ENCODE measurements at places on chromosomes 5 and 9. TPM values are rescaled to one million over a fixed set of nuclear protein-coding genes. Genes with fewer than 3 reads are reported as not detected.

- no peak for DNase-seq
- H3K4me3 ChIP-seq = no peak overlapping the region
- H3K27ac ChIP-seq = no peak overlapping the region
- peaks cover 7% of the 10 kb centered on the region for H3K4me1 ChIP-seq
Observed at GRCh38 chr9:92395617-92396016, 8.8 kb downstream of the OGN start.

DNA sequence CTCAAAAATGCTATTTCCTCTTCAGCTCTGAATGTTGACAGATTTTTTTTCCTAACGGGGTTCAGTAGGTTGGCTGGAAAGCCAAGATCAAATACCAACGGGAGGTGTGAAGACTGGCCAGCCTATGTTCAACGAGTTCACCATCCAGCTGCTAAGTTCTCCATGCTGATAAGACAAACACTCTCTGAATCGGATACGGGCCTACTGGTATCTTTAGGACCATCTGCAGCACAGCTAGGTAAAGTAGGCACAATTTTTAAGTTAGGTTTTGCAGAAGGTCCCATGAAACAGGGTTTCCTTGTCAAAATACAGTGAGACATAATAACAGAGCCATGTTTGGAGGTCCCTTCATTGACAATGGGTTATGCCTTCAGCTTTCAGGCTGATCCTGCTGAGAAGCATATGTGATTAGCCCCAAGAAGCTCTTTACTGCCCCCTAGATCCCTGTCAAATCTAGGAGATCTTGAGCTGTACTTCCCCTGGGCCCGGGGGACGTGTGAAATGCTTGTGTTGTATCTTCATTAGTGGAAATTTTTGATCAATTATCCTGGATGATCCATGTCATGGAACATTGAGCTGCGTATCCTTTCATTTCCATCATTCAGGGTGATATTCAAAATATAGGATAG, 60.6 kb downstream of the PGM5 start:
- H3K27ac ChIP-seq = no peak overlapping the region
- H3K4me3 ChIP-seq = no peak overlapping the region
- DNase-seq = no peak

- peak overlapping the region; percentile 74 for H3K27ac ChIP-seq
- no peaks in the 10 kb centered on the region for H3K36me3 ChIP-seq
- peak; percentile 49 for DNase-seq
- no peak overlapping the region for H3K4me3 ChIP-seq
- no peaks in the 10 kb centered on the region for H3K27me3 ChIP-seq
Observed at GRCh38 chr5:143063175-143063970, 293.2 kb downstream of the ARHGAP26 start.

DNA sequence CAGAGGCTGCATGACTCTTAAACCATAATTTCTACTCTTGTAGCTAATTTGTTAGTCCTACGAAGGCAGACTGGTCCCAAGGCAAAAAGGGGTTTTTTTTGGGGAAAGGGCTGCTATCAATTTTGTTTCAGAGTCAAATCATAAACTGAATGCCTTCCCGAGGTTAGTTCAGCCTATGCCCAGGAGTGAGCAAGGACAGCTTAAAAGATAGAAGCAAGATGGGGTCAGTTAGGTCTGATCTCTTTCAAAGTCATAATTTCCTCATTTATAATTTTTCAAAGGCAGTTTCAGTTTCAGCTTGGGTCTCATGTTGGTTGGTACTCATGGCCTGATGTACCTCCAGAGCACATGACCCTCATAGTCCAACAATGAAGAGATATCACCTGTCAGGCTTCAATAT, 7.9 kb upstream of the RXFP3 start:
- no peak overlapping the region for H3K4me3 ChIP-seq
- no peaks in the 10 kb centered on the region for H3K27me3 ChIP-seq
- H3K4me1 ChIP-seq = no peaks in the 10 kb centered on the region
- H3K36me3 ChIP-seq = no peaks in the 10 kb centered on the region
- no peak for DNase-seq
- no peak overlapping the region for H3K27ac ChIP-seq

DNA sequence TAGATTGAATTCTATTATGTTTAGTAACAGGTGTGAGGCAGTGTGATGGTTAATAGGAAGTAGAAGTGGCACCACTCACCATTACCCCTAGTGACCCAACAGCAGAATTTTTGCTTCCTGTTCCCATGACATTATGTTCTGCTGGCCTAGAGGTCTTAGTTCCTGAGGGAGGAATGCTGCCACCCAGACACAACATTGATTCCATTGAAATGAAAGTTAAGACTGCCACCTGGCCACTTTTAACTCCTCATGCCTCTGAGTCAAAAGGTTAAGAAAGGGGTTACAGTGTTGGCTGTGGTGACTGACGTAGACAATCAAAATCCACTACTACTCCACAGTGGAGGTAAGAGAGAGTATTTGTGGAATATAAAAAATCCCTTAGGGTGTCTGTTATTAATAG, 218.9 kb upstream of the NMUR2 start:
- H3K4me3 ChIP-seq = no peak overlapping the region
- no peak overlapping the region for H3K27ac ChIP-seq

GRCh38 chr9:91908746-91909145, 41.3 kb downstream of the ROR2 start:
- H3K27ac ChIP-seq = no peak overlapping the region
- no peak for DNase-seq
- no peaks in the 10 kb centered on the region for H3K27me3 ChIP-seq
- no peak overlapping the region for H3K4me3 ChIP-seq
- peaks cover 2% of the 10 kb centered on the region for H3K4me1 ChIP-seq
- no peaks in the 10 kb centered on the region for H3K36me3 ChIP-seq

GRCh38 chr5:138230981-138231589, 18.0 kb upstream of the CDC23 start:
- H3K27me3 ChIP-seq = no peaks in the 10 kb centered on the region
- H3K27ac ChIP-seq = no peak overlapping the region
- H3K36me3 ChIP-seq = no peaks in the 10 kb centered on the region
- H3K4me3 ChIP-seq = no peak overlapping the region
- DNase-seq = peak; percentile 20

DNA sequence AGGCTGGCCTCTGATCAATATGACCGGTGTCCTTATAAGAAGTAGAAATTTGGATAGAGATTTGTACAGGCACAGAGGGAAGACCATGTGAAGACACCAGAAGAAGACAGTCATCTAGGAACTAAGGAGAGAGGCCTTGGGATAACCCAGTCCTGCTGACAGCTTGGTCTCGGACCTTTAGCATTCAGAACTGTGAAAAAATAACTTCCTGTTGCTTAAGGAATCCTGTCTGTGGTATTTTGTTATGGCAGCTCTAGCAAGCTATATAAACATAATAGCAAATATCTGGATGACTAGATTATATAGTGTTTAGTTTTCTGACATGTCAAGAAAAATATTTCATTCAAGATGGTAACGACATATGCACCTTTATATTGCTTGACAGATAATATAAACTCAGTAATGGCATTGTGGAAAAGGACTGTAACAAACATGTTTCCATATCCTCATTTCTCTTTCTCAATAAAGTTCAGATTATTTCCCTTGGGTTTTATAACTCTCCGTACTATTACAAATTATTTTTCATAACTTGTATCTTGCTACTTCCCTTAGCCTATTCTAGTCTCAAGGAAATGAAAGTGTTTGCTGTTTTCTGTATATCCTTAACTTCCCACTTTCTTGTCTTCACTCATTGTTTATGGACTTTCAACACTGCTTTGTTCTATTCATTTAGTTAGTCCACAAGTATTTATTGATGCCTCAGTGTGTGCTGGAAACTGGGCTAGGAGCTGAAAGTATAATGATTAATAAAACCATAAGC, 62.4 kb downstream of the KIAA1958 start:
- DNase-seq = no peak
- peaks cover 94% of the 10 kb centered on the region for H3K4me1 ChIP-seq
- H3K4me3 ChIP-seq = no peak overlapping the region
- H3K27ac ChIP-seq = peak overlapping the region; percentile 56
- H3K36me3 ChIP-seq = no peaks in the 10 kb centered on the region

GRCh38 chr5:334903-335739, 13.6 kb downstream of the AHRR start:
- DNase-seq = no peak
- no peak overlapping the region for H3K27ac ChIP-seq
- H3K36me3 ChIP-seq = no peaks in the 10 kb centered on the region
- H3K4me1 ChIP-seq = no peaks in the 10 kb centered on the region
- H3K4me3 ChIP-seq = no peak overlapping the region
- H3K27me3 ChIP-seq = no peaks in the 10 kb centered on the region

GRCh38 chr5:154995679-154996078, 17.9 kb upstream of the KIF4B start:
- H3K27me3 ChIP-seq = peaks cover 2% of the 10 kb centered on the region
- H3K27ac ChIP-seq = no peak overlapping the region
- DNase-seq = no peak
- H3K4me3 ChIP-seq = no peak overlapping the region
- H3K36me3 ChIP-seq = no peaks in the 10 kb centered on the region

GZMA gene
- total RNA-seq = 0.57 TPM

SPINK4 gene
- total RNA-seq = 1.7 TPM

GMCL2 gene
- total RNA-seq = not detected

BTNL9 gene
- 9.6 TPM for total RNA-seq

IFNB1 gene
- total RNA-seq = not detected

GFRA3 gene
- 0.83 TPM for total RNA-seq
